NCI-H510A (cell line): ENCODE measurements at places on chromosomes 6 and 20.
A peak's percentile ranks its signal among the peaks of the same experiment; 100 is the strongest.

DNA sequence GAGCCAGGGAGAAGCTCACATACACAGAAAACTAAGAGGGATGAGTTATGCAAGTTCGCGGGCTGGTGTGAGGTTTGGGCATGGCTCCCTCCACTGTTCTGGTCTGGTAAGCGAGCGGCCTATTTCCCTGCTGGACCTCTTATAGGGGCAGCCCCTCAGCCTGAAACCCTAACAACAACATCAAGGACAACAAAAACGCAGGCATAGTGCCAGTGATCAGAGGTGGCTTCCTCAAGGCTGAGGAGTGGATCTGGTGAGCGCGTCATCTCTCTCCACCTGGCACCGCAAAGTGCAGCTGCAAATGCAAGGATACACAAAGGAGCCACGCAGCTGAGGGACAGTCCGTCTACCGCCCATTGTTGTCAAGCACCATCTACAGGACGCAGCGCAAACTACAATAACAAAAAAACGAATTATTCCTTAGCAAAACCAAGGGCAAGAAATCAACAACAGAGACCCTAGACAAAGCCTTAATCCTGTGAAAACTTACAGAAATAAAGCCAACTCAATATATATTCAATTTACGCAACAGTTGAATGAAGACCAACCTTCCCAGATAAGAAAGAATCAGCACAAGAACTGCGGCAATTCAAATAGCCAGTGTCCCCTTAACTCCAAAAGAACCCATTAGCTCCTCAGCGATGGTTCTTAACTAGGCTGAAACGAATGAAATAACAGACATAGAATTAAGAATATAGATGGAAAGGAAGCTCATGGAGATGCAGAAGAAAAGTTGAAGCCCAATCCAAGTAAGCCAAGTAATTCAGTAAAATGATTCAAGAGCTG lies 9.2 kb upstream of the DEFB110 start:
- peak; percentile 23 for DNase-seq

- DNase-seq, result no peak
Observed at GRCh38 chr6:109512271-109512817, 29.3 kb upstream of the ZBTB24 start.

GRCh38 chr6:27785294-27785693 lies 126.9 kb downstream of the OR2B2 start:
- no peak for DNase-seq

- no peak for DNase-seq
Observed at GRCh38 chr20:13930281-13930680, 60.1 kb downstream of the SEL1L2 start.

DNA sequence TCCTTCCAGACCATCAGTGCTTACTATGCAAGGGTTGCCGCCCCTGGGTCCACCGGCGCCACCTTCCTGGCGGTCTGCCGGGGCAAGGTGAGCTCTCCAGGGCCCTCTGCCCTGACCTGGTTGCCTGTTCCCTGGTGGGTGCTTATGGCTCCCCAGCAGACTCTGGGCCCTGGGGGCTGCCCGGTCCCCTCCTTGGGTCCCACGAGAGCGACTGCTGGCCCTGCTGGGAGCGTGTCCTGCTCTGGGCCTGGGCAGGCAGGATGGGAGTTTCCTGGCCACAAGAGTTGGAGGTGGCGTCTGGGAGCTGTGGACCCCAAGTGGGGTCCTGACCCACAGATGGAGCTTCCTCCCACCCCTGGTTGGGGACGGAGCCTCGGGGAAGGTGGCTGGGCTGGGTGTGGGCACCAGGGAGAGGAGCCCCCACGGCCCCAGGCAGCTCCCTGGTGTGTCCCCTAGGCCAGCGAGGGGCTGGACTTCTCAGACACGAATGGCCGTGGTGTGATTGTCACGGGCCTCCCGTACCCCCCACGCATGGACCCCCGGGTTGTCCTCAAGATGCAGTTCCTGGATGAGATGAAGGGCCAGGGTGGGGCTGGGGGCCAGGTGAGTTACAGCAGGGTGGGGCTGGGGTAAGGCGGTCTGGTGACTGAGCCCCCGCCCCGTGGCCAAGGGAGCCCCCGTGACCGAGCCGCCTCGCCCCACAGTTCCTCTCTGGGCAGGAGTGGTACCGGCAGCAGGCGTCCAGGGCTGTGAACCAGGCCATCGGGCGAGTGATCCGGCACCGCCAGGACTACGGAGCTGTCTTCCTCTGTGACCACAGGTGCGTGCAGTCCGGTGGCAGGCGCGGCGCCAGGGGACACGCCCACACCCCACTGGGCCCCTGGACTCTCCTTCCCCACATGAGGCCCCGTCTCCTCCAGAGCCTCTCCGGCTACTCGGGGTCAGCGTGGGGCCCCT lies 7.1 kb upstream of the TNFRSF6B start:
- DNase-seq, result no peak

- peak; percentile 98 for DNase-seq
Observed at GRCh38 chr20:35615667-35616464, at the start of gene SPAG4. TSS of gene SPAG4 (plus strand) at chr20:35615829. CDS start at chr20:35616004, 175 bp downstream.

GRCh38 chr6:155313602-155314091 lies 637 bp downstream of the TFB1M start:
- no peak for DNase-seq

- DNase-seq, result no peak
Observed at GRCh38 chr6:13666194-13667105, 45.2 kb downstream of the RANBP9 start.

DNA sequence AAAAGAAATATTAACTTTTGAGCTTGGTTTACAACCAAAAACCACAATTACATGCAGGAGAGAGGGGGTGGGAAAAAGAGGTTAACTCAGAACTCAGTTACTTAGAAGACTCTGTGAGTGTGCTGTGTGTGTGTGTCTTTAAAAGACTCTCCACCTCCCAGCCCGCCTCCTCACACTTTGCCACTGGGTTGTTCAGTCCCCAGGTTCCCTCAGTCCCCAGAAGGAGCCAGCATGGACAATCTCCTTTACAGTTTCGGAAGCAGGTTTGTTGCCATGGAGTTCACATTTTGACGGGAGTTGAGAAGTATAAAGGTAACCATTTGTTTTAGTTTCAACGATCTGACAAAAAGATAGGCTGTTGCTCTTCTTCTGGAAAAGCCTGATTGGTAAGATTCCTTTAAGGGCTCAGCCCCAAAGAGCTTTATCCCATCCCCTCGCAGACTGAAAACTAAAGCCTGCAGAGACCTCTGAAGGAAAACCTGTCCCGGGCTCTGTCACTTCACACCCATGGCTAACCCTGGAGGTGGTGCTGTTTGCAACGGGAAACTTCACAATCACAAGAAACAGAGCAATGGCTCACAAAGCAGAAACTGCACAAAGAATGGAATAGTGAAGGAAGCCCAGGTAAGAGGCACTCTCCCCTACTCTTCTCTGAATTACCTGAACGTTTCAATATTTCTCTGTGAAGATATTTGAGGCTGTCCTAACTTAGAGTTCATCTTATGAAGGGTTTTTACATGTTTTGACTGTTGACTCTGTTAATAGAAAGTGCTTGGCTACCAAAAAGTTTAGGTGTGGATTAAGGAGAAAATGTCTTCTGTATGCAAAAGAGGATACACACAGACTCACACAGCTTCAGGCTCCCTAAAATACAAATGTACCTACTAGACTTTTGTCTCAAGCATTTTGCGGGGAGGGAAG lies at the start of gene SPTLC3:
Gene SPTLC3, plus strand, starts transcription at position 212 of the 921 bp plus-strand sequence. Its CDS starts 296 bp downstream, at position 508.
- DNase-seq, result no peak

- no peak for DNase-seq
Observed at GRCh38 chr20:9388160-9388812, 126.1 kb upstream of the LAMP5 start.

- no peak for DNase-seq
Observed at GRCh38 chr20:44314870-44315269, 3.9 kb upstream of the FITM2 start.

GRCh38 chr6:166720856-166721255 lies 93.8 kb upstream of the RPS6KA2 start:
- DNase-seq, result no peak

DNA sequence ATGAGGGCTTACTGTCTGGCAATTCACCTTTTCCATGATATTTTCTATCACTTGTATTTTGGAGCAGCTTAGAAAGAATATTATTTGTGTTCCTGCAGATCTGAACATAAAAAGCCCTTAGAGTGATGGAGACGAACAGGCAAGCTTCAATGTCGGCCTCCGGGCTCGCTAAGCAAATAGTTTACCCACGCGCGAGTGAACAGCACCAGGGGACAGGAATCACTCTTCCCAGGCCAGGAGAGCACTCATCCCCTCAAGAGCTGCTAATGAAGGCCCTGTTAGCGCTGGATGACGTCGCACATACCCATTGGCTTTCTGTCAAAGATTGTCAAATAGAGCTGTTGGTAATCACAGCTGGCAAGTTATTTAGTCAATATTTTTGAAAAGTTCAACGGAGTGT lies 395.7 kb downstream of the ZFAND3 start:
- peak; percentile 13 for DNase-seq

DNA sequence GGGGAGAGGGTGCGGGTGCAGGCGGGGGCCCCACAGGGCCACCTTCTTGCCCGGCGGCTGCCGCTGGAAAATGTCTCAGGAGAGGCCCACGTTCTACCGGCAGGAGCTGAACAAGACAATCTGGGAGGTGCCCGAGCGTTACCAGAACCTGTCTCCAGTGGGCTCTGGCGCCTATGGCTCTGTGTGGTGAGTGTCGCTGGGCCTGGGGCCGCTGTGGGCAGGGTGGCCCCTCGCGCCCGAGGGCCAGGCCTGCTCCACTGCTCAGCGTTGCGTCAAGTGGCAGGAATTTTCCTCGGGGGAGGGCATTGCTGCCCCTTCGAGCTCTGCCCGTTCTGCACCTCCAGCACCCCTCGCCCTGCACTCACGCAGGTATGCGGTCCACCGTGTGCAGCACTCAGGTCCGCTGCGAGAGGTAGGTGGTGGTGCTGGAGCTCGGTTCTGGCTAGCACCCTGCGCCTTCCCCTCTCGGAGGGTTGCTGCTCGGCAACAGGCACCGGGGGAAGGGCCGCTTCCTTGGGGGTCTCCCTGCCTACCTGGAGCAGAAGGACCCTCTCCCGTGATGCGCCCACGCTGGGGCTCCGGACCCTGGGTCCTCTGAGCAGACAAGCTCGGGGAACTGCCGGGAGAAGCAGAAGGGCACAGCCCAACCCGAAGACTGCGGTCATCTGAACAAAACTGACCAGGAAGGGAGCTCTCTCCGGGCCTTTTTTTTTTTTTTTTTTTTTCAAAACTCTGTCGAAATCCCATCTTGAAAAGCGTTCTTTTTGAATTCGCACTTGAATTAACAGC lies 674 bp downstream of the MAPK14 start:
- peak; percentile 39 for DNase-seq

GRCh38 chr20:17168026-17168612 lies 58.7 kb upstream of the PCSK2 start:
- DNase-seq, result no peak

DNA sequence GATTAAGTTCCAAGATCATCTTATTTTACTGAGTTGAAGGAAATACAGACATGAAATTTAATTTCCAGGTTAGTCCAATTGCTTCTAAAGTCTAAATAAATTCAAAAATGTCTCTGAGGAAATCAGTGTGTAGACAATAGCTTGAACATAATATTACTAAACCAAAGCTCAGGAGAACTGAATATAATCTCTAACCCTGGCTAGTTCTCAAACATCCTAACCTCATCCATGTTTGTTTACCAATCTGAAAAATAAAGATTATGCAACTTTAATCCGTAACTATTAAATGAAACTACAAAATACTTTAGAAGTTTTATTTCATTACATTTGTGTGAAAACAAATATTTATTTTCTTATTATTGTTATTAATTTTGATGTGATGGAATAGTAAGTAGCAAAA lies 387.2 kb downstream of the TBC1D32 start:
- DNase-seq, result no peak

- no peak for DNase-seq
Observed at GRCh38 chr20:38152621-38153221, 12.3 kb downstream of the TGM2 start.

GRCh38 chr20:55632592-55632991 lies 372.7 kb downstream of the CBLN4 start:
- no peak for DNase-seq

DNA sequence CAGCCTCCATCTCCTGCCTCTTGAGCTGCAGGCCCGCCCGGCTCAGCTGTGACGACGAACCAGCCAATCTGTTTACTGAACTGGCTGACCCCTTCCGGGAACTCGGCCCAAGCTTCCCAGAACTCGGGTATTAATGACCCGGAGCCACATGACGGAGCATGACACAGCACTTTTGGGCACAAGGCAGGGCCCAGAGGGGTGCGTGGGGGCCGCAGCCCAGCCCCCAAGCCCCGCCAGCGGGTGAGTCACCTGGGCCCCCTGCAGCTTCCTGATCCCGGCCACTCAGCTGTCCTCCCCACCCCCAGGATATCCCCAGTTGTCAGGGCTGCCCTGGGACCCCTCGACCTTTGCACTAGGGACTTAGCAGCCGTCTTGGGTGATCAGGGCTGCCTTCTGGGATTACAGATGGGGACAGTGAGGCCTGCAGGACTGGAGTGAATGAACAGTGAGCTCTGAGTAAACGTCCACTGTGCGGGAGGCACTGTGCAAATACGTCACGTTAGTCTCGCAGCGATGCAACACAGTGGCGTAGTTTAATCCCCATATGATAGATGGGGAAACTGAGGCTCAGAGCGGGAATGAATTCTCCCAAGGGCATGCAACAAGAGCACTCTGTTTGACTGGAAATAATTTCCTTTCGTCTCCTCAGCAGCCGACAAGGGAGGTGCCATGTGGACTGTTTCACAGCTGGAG lies 102.1 kb downstream of the CEBPB start:
- DNase-seq, result no peak

- peak; percentile 58 for DNase-seq
Observed at GRCh38 chr20:22460231-22460630, 124.1 kb downstream of the FOXA2 start.

DNA sequence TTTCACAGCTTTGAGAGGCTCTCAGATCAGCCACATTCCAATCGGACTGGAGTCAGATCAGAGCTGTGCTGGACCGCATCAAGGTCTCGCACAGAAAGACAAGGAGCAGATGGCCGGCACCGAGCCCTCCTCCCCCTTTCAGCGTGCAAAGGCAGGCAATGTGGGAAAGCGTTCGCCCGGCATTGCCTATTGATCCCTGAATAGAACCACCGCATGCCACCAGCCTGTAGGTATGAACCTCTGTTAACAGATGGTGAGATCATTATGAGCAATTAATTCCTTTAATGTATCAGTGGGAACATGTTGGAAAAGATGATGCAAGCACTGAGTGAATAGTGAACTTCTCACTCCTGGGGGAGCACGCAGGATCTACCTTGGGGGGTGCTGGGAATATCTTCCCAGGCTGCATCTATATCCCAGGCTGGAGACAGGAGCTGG lies 117.5 kb upstream of the ID4 start:
- DNase-seq, result no peak

DNA sequence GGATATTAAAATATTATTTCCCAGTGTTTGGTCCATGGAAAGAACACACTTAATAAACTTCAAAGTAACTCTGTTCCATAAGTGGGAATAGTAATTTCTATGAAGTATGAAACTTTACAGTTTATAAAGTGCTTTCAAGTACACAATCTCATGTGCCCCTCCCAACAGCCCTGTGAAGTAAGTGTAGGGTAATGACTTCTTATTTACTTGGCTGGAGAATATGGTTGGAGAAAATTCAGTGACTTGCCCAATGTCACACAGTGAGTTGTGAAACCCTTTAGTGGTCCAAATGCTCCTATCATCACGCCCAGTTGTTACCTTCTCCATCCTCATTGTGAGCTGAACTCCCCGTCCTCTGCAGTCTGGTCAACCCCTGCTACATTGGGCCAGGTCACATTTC lies 141.2 kb downstream of the PDE7B start:
- no peak for DNase-seq
